ENCODE measurements at places on chromosomes 11 and 22. TPM values are rescaled to one million over a fixed set of nuclear protein-coding genes. Genes with fewer than 3 reads are reported as not detected.

Gene DSCAML1
- total RNA-seq = 0.29 TPM

Gene TSPAN32
- 6.5 TPM for total RNA-seq

Gene NCAM1
- not detected for total RNA-seq

Gene KCNC1
- not detected for total RNA-seq

Gene ZNF280B
- 2.1 TPM for total RNA-seq

Gene FGF4
- total RNA-seq = not detected

Gene VPREB1
- total RNA-seq = not detected

Gene OR5T2
- total RNA-seq = not detected

Gene RFPL3
- total RNA-seq = not detected

Gene MPEG1
- total RNA-seq = not detected

Gene OR8G5
- not detected for total RNA-seq

Gene INS
- total RNA-seq = not detected

DNA sequence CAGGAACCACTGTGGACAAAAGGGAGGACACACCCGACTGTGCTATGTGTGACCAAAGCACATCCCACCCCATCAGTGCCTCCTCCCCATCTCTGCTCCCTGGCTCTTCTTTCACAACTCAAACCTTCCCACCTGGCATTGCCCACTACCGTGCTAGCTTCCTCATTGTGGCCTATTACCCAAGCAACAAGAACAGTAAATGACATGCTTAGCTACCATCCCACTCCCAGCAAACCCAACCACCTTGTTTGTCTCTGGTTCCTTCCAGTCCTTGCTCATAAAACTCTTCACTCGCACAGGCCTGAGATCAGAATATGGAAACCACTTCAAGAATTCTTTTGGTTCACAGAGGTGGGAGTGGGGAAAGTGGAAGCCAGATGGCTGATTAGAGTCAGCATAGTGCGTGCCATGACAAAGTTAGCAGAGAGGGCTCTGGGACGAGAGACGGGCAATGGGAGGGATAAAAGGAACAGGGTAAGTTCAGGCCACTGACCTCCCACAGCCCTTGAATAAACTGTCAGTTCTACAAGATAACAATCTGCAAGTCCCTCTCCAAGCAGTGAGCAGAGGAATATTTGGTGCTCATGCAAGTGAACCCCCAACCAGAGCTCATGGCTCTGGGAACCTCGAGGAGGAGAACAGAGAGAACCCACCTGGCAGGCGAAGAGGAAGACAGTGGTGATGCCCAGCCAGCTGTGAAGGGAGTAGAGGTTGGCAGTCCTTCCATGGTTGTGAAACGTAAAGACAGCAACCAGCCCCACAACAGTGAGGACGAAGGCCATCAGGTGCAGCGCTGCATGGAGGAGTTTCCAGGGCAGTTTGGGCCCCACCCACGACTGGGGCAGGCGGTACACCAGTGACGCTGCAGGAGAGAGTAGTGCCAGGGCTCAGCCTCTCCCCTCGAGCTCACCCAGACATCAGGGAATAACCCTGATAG, 8.3 kb downstream of the CYB561A3 start:
- peaks cover 6% of the 10 kb centered on the region for H3K4me1 ChIP-seq
- DNase-seq = no peak
- no peaks in the 10 kb centered on the region for H3K27me3 ChIP-seq
- H3K36me3 ChIP-seq = peaks cover 13% of the 10 kb centered on the region

GRCh38 chr11:101487775-101488174, 96.0 kb downstream of the TRPC6 start:
- no peaks in the 10 kb centered on the region for H3K4me1 ChIP-seq
- no peak overlapping the region for H3K27ac ChIP-seq
- H3K27me3 ChIP-seq = no peaks in the 10 kb centered on the region
- H3K36me3 ChIP-seq = no peaks in the 10 kb centered on the region
- no peak overlapping the region for H3K4me3 ChIP-seq

- DNase-seq = no peak
- H3K27me3 ChIP-seq = no peaks in the 10 kb centered on the region
- peaks cover 19% of the 10 kb centered on the region for H3K36me3 ChIP-seq
- H3K4me1 ChIP-seq = peaks cover 14% of the 10 kb centered on the region
- H3K4me3 ChIP-seq = no peak overlapping the region
Measured at GRCh38 chr11:68266121-68266891, 5.5 kb downstream of the C11orf24 start.

- H3K27me3 ChIP-seq = no peaks in the 10 kb centered on the region
- H3K4me1 ChIP-seq = no peaks in the 10 kb centered on the region
- no peak for DNase-seq
- H3K4me3 ChIP-seq = no peak overlapping the region
Measured at GRCh38 chr22:40363059-40363458, 7.3 kb upstream of the SGSM3 start.

- no peak overlapping the region for H3K27ac ChIP-seq
- H3K27me3 ChIP-seq = no peaks in the 10 kb centered on the region
- H3K36me3 ChIP-seq = no peaks in the 10 kb centered on the region
- no peak overlapping the region for H3K4me3 ChIP-seq
- no peak for DNase-seq
Measured at GRCh38 chr11:106491751-106492150, 414.3 kb downstream of the AASDHPPT start.

GRCh38 chr11:78975081-78975480, 400.4 kb upstream of the NARS2 start:
- no peak for DNase-seq
- H3K4me3 ChIP-seq = no peak overlapping the region
- H3K27ac ChIP-seq = no peak overlapping the region
- peaks cover 4% of the 10 kb centered on the region for H3K27me3 ChIP-seq
- H3K4me1 ChIP-seq = no peaks in the 10 kb centered on the region

GRCh38 chr22:24005201-24005600, at the start of gene GSTT4:
TSS of gene GSTT4 (minus strand) at chr22:24005453. CDS start at chr22:24005356, 97 bp downstream.
- H3K27ac ChIP-seq = no peak within 1 kb of the TSS
- peaks cover under 1% of the 10 kb centered on the region for H3K4me1 ChIP-seq
- peaks cover 4% of the 10 kb centered on the region for H3K27me3 ChIP-seq
- H3K36me3 ChIP-seq = no peaks in the 10 kb centered on the region
- H3K4me3 ChIP-seq = no peak within 1 kb of the TSS
- DNase-seq = no peak

- no peaks in the 10 kb centered on the region for H3K36me3 ChIP-seq
- no peaks in the 10 kb centered on the region for H3K4me1 ChIP-seq
- H3K4me3 ChIP-seq = no peak within 1 kb of the TSS
- no peak for DNase-seq
- H3K27ac ChIP-seq = no peak within 1 kb of the TSS
- H3K27me3 ChIP-seq = peaks cover 18% of the 10 kb centered on the region
Measured at GRCh38 chr11:109421981-109422869, at the start of gene C11orf87. TSS of gene C11orf87 (plus strand) at chr11:109422190. CDS start at chr11:109423634, 1,444 bp downstream.

DNA sequence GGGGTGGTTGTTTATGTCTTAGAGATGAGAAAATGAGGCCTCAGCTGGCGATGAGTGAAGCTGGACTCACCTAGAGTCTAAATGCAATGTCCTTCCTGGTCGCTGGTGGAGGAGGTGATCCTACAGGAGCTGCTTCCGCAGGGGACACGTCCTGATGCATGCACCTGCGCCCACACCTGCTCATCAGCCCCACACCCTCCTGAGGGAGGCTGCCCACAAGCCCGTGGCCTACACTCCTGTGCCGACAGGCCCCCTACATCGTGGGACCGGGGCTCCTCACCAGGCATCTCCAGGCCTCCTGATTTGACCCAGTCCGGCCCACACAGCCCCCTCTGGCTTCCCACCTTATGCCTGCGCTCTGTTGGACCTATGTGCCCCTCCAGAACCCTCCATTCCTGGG, 857.2 kb downstream of the TBC1D22A start:
- DNase-seq = no peak
- no peaks in the 10 kb centered on the region for H3K4me1 ChIP-seq
- H3K27ac ChIP-seq = no peak overlapping the region
- H3K36me3 ChIP-seq = no peaks in the 10 kb centered on the region
- H3K27me3 ChIP-seq = peaks cover 8% of the 10 kb centered on the region
- no peak overlapping the region for H3K4me3 ChIP-seq

- H3K27ac ChIP-seq = no peak overlapping the region
- peak overlapping the region; percentile 63 for H3K4me3 ChIP-seq
- DNase-seq = no peak
- no peaks in the 10 kb centered on the region for H3K27me3 ChIP-seq
Measured at GRCh38 chr22:25403811-25404471, 160.5 kb upstream of the GRK3 start.

DNA sequence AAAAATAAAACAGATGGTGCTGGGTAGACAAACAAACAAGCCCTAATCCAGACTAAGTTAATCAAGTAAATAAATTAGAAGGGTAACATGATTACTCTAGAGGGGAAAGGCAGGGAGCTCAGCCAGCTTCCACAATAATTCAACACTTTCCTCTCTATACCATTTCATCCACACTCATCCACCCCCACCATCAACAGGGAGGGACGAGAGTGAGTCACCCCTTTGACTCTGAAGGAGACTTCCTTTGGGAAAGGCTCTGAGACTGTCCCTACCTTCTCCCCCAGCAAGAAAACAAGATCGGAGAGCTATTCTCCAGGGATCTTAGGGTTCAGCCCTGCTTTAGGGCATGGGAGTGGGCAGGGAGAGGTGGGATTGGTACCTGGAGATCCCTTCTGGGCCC, 33.1 kb downstream of the TRIM66 start:
- no peaks in the 10 kb centered on the region for H3K27me3 ChIP-seq
- no peak overlapping the region for H3K4me3 ChIP-seq
- H3K27ac ChIP-seq = no peak overlapping the region

DNA sequence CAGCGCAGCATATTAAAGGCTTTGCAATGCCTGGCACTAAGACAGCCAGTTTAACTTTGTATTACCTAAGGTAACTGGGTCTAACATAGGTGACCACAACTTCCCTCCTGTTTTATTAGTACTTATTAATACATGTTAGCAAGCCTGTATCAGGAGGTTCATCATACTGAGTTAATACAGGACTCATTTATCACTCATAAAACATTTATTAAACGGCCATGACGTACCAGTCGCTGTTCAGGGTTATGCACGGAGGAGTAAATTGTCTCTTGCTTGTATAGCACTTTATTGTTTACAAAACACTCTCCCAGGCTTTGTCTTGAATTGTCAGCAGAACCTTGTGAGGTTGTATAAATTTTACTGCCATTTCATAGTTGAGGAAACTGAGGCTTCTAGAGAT, 55.7 kb downstream of the TEAD1 start:
- no peaks in the 10 kb centered on the region for H3K4me1 ChIP-seq
- H3K27me3 ChIP-seq = peaks cover 19% of the 10 kb centered on the region
- no peaks in the 10 kb centered on the region for H3K36me3 ChIP-seq
- no peak overlapping the region for H3K4me3 ChIP-seq
- DNase-seq = no peak
- no peak overlapping the region for H3K27ac ChIP-seq

DNA sequence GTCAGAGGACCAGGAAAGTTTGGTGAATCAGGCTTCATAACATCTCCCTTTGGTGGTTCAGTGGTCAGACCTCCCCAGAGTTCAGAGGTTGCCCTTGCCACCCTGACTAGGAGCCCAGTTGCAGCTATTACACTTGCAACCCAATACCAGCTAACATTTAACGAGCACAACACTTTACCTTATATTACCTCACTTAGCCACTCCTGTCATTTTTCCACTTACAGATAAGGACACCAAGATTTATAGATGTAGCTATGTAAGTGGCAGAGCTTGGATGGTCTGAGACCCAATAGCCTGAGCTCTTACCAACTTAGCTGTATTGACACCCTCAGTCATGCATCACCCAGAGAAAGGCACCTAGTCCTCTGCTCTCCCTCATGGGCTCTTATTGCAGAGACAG, 234.7 kb downstream of the INSC start:
- no peaks in the 10 kb centered on the region for H3K27me3 ChIP-seq
- no peaks in the 10 kb centered on the region for H3K4me1 ChIP-seq

DNA sequence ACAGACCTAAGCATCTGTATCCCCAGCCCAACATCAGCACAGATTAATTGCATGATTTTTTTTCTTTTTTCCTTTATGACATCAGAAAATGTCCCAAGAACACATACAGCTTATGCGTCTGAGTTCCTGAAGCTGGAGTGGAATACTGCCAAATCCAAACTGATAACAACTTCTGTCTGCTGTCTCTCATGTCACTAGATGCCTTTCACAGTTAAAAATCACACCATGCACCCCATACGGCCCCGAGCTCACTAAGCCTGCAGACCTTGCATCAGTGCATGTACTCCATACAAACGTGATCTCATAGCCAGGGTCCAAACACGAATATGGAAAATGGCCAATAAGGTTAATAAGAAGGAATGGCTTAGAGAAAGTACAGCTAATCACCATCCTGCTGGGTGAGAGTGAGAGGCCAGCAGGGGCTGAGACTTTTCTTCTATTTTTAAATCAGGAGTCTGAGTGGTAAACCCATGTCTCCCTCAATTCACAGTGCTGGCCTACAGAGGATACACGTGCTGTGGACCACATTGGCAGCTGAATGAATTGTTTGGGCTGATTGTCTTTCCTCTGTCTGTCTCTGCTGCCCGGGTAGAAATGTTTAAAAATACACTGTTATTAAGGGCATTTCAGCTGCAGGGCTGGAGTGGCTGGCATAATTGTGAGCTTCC, 350.6 kb upstream of the RAG2 start:
- no peak overlapping the region for H3K27ac ChIP-seq
- H3K36me3 ChIP-seq = no peaks in the 10 kb centered on the region
- no peaks in the 10 kb centered on the region for H3K4me1 ChIP-seq
- no peak for DNase-seq
- H3K4me3 ChIP-seq = no peak overlapping the region
- no peaks in the 10 kb centered on the region for H3K27me3 ChIP-seq

DNA sequence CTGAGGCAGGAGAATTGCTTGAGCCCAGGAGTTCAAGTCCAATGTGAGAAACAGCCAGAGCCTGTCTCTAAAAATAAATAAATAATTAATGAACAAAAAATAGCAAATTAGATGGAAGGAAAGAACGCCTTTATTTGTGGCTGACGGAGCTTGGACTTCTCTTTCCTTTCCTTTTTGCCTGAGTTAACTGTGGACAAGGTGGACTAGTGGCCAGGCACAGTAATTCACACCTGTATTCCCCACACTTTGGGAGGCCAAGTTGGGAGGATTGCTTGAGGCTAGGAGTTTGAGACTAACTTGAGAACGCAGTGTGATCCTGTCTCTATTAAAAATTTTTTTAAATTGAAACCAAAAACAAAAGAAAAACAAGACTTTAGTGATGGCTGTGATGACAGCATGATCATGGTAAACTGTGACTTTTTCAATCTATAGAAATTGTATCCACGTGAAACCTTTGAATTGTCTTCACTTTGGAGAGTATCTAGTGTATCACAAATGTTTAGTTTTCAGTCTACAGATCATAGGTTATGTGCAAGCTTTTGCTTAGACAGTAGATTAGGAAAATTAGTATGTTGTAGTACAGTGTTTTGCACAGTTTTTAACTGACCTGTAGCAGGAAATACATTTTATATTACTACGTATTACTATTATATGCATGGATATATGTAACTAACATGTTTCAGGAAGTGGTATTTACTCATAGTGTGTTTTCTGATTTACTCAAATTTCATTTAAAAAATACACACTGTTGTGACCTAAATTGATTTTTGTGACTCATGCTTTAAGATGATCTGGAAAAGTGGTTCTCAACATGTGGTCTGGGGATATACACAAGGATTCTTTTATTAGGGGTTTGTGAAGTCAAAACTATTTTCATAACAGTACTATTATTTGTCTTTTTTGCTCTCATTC, 42.1 kb downstream of the KDM2A start:
- H3K27me3 ChIP-seq = no peaks in the 10 kb centered on the region
- no peak overlapping the region for H3K4me3 ChIP-seq
- peaks cover 47% of the 10 kb centered on the region for H3K4me1 ChIP-seq

GRCh38 chr11:67054836-67055523, 1.7 kb upstream of the RHOD start:
- H3K4me3 ChIP-seq = no peak overlapping the region
- H3K36me3 ChIP-seq = no peaks in the 10 kb centered on the region

- peaks cover under 1% of the 10 kb centered on the region for H3K36me3 ChIP-seq
- H3K27me3 ChIP-seq = peaks cover 49% of the 10 kb centered on the region
- no peak for DNase-seq
- peaks cover 3% of the 10 kb centered on the region for H3K4me1 ChIP-seq
Measured at GRCh38 chr11:72678524-72678923, 4.3 kb upstream of the PDE2A start.
